GM12865 (cell line): ENCODE measurements at places on chromosomes 2 and 18.

DNA sequence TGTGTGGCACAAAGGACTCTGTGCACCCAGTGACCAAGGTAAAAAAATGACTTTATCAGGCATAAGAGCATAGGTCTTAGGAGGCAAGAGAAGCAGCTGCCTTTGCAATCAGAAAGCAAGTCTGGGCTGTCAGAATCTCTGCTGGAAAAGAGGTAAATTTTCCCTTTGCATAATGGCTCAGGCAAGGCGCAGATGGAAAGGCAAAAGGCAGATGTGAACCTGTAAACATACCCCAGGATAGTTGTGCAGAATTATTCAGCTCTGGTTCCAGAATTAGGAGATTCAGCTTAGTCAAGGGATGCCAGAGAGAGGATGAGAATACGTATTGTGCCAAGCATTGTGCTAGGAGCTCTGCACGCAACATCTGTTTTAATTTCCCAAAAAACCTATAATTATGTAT, 258.7 kb downstream of the CLIP4 start:
- DNase-seq = no peak

GRCh38 chr18:51137026-51137729, 60.3 kb downstream of the MEX3C start:
- no peak for DNase-seq

DNA sequence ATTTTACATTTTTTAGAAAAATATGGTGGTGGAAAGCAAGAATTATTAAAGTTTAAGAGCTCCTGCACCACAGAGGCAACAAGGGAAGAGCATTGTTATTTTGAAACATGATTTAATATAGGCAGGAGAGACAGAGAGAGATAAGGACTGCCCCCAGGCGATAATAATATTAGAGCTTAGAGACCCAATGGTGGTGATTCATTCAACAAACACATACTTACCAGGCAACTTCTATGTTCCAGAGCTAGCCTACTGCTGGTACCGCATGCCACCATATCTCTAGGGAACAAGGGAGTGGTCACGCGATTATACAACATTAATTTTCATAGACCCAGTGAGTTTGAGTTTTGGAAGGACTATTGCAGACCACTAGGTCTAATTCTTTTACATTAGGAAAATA, 327.8 kb upstream of the SOX11 start:
- DNase-seq = no peak

DNA sequence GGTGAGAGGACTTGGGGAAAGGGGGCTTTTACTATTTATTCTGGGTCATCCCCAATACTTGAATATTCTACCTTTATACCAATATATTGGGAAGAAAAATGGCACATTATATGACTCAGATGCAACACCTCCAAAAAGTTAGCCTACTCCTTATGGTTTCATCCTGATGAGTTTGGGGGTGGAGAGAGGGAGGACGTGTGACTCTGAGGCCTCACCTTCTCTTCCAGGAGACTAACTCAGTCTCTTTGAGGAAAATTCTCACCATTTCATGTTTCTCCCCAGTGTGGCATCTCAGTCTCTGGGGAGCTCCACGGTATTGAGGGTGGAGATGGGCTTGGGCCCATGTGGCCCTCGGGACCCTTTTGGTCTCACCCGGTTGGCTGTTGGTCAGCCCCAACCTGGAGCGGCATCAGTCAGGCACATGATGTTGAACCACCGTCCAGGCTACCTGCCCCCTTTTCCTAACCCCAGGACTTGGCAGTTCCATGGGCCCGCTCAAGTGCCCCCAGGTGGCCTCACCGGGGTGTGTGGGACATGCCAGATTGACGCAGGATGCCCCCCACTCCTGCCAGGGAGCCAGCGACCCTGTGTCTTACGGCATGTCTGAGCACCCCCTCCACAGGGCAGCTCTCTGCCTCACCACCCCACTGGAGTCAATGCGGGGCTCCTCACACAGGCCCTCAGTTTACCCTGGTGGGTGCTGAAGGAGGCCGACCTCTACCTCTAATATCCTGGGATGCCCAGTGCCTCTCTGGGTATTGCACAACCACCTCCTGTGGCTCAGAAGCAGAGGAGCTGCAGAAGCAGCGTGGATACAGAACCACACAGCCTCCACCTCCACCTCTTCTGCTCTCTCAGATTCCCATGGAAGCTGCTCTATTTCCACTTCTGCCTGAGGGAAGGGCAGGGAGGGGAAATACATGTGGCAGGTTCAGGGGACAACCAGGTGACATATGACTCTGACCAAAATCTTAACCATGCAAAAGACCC, 297.4 kb downstream of the EIPR1 start:
- DNase-seq = no peak

DNA sequence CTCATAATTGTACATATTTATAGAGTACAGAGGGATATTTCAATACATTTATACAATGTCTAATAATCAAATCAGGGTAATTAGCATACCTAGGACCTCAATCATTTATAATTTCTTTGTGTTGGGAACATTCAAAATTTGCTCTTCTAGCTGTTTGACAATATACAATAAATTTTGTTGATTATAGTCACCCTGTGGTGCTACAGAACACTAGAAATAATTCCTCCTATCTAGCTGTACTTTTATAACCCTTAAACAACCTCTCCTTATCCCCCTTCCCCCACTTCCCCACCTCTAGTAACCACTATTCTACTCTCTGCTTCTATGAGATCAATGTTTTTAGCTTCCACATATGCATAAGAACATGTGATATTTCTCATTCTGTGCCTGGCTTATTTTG, 328.4 kb upstream of the RBMS1 start:
- no peak for DNase-seq

DNA sequence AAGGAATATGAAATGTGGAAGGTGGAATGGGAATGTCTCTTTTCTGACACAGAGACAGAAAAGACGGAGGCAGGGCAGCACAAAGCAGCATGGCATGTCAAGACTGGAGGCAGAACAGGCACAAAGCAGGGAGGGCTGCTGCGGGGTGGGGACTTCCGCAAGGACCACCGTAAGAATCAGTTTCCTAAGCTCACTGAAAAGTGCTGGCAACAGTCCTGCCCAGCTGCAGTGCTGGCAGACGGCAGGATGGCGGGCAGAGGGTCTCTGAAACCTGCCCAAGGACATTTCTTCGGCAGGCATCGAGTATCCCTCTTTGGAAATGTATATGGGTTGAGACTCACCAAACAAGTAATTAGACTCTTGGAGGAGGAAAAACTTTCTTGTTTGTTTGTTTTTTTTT, 54.9 kb downstream of the FAM178B start:
- no peak for DNase-seq

GRCh38 chr2:25939257-25939668, 43.0 kb downstream of the KIF3C start:
- DNase-seq = no peak

DNA sequence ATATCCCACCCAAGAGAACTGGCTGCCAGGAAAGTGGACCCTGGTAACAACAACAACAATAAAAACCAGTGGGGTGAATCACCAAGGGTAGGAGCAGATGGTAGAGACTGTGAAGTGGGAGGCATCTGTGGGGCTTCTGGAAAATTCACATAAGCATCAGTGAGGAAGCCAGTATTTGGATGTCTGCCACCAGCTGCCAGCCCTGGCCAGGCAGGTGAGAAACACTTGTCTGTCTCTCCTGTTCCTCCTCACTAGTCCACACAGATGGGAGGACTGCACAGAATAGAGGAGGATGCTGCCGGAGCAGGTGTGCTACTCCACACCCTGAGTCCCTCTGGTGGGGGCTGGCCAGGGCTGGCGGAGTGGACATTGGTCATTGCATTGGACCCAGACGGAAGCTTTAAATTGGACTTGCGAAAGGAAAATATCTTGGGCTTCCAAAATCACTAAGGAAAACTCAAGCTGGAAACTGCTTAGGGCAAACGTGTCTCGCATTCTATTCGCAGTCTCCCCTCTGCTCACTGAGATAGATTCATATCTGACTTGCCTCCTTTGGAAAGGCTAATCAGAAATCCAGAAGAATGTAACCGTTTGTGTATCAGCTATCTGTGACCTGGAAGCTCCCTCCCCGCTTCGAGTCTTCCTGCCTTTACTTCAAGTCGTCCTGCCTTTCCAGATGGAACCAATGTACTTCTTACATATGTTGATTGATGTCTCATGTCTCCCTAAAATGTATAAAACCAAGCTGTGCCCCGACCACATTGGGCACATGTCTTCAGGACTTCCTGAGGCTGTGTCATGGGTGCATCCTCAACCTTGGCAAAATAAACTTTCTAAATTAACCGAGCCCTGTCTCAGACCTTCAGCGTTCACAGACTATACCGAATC, 69.1 kb downstream of the NAB1 start:
- no peak for DNase-seq

DNA sequence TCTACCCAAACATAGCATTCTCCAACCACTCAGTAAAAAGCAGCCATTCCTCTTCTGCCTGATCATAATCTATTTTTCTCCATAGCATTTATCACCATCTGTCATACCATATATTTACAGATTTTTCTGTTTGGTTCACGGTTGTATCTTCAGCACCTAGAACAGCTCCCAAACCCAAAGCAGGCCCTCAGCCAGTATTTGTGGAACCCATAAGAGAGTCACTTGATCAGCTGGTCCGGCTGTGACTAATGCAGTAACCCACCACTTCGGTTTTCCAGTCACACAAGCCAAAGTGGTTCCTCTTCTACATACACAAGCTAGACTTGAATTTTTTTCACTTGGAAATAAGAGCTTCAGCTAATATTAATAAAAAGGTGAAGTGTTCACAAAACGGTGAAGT, 511.6 kb upstream of the CELF4 start:
- no peak for DNase-seq

DNA sequence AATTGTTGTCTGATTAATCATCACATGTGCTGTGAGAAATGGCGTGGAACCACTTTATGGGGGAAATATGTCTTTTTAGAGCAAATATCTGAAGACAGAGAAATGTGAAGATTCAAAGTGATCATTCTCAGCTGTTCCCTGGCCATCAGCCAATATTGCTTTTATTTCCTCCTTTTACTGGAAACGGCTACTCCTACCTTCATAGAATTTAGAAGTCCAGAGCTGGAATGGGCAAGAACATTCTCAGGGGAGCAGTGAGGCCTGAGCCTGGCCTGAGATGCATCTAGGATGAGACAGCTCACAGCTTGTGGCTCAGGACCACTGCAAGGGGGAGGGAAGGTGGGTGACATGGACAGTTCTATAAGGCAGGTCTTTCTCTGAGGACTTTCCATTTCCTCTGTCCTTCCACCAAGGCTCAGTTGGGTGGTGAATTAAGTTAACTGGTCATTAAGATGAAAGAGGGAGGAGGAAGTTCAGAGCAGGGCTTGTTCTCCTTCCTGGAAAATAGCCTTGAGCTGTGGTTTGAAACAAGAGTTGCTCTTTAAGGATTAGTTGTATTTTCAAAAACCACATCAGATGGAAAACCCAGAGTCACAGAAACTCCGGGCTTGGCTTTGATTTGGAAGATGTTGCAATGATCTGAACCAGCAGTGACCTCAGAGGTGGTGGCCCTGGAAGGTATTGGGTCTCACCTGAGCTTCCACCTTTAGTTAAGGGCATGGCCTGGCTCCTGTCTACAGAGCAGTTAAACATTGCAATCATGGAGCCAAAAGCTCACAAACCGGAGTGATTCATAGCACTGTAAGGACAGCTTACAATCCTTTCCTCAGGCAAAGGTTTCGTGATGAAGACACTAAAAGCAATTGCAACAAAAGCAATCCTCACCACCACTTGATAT, 144.3 kb downstream of the VAPA start:
- no peak for DNase-seq

GRCh38 chr2:61178603-61179545, 16.9 kb downstream of the C2orf74 start:
- peak; percentile 64 for DNase-seq

DNA sequence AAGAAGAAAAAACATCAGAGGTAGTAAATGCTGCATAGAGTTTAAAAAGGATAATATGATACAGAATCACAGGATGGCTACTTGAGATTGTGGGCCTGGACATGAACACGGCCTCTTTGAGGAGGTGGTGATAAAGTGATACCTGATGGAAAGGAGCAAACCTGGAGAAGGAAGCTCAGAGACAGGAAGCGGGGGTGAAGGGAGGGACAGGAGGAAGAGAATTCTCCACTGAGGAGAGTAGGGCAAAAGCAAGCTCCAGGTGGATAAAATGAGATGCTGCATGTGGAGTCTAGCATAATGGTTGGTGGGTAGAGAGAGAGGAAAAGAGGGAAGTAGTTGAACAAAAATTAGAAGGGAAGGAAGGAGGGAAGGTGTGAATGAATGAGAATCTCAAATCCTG, 77.0 kb upstream of the GALNT3 start:
- no peak for DNase-seq

GRCh38 chr2:226836548-226836885, 663 bp downstream of the RHBDD1 start:
- DNase-seq = no peak

DNA sequence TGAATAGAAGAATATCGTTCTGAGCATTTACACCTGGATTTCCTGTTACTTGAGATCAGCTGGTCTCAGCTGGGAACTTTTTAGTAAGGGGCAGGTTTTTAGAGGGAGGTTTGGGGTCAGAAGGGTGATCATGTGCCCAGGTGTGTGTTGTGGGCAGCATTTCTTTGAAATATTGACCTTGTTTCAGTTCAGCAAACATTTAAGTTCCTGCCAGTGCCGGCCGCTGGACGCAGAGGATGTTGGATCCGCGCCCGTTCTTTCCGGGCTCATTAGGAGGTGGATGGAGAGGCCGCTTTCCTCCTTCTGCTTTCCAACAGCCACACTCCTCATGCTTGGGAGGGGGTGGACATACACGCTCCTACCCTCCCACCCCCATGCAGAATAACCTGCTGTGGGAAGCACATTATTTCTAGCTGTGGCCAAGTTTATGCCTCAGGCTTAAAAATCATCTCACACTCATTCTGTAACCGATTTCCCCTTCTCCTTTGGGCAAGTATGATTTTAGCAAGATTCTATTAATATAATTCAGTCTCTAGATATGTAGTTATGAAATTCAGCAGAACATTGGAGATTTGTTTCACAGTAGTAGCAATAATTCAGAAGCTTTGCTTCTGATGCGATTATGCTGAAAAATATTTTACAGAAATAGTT, 131.4 kb downstream of the ZNF236 start:
- no peak for DNase-seq

DNA sequence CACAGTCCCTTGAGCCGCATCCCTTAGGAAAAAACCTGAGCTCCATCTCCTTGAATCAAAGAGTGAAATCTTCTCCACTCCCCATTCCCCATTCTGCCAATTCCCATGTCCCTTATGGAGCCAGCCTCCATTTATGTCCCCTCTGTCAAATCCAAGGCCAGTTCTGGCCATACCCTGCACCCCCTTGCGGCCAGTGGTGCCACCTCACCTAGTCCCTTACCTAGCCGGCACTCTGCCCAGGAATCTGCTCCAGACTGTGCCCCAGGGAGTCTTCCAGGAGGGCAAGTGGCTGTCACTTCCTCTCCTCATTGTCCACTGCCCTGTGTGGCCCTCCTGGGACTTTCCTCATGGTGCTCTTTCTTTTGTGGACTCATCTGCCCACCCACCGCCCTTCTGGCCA, 195.4 kb upstream of the RMP24 start:
- DNase-seq = peak; percentile 9

GRCh38 chr2:69092857-69093256, 79.9 kb downstream of the ANTXR1 start:
- no peak for DNase-seq

GRCh38 chr2:85160966-85161960, 28.1 kb downstream of the TCF7L1 start:
- DNase-seq = no peak
